Inflammatory macrophage (primary cell): ENCODE measurements at places on chromosomes 7 and 10.

DNA sequence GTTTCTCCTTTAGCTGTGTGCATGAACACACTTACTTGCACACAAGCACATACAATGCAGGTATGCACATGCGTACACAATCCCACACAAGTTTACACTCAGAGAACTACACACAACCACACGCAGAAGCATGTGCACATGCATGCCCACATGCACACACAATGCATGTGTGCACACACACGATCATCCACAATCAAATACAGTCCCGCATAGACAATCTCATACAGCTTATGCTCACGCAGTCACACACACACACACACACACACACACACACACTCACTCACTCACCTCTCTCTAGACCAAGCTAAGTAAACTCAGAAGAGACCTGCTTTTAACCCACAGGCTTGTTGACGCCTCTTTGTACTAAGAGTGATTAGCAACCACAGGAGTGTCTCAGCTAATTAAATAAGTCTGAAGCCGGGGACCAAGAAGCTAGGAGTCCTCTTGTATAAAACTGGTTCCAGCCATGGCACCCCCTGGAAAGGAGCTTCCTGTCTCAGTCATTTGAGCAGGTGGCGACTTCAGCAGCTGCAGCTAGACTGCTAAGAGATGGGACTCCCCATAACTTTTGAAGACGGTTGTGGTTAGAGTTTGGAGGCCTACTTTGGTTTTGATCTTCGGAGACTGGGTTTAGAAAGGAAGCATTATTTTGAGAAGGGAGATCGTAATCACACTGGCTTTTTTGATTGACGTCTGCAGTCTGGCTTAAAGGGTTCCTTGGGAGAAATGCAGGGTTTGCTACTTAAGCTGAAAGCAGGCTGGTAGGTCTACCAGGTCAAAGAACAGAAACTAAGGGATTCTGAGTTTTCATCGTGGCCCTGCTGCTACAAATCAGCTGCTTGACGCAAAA lies 82.3 kb upstream of the ADRB1 start:
- no peak for DNase-seq

- no peak for DNase-seq
These were observed 36.7 kb downstream of the WAC start for GRCh38 chr10:28569506-28570159.

- peak; percentile 30 for DNase-seq
These were observed 412 bp downstream of the PIP4K2A start for GRCh38 chr10:22713853-22714478.

DNA sequence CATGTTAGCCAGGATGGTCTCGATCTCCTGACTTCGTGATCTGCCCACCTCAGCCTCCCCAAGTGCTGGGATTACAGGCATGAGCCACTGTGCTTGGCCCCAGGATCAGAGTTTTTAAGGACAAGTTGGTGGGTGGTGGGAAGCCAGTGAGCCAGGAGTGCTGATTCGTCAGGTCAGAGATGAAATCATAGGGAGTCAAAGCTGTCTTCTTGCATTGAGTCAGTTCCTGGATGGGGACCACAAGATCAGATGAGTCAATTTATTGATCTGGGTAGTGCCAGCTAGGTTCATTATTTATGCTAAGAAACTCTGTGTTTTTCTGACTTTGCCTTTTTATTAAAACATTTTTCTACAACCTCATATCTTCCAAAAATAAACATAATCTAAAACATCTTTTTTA lies 423.8 kb downstream of the ARL4A start:
- DNase-seq: no peak

- DNase-seq: no peak
These were observed 13.3 kb downstream of the KMT2E start for GRCh38 chr7:105027176-105027853.

DNA sequence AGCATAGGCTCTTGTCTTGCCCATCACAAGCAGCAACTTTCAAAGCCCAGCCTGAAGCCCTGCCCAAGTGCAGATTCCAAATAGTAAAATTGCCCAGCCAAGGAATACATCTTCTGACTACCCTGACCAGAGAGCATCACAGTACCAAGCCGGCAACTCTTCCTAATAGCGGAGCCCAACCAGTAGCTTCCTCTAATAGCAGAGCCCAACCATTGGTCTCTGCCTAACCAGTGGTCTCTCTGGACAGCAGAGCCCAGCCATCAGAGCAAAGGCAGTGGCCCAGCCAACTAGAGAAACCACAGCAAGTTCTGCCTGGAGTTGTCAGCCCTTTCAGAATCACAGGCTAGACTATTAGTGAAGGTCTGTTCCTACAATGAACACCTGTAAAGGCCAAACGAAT lies 285.6 kb downstream of the HGF start:
- peak; percentile 18 for DNase-seq
